ENCODE measurements at places on chromosomes 5 and 9.
A peak's percentile ranks its signal among the peaks of the same experiment; 100 is the strongest.

GRCh38 chr9:21802418-21803000 lies at the start of gene MTAP:
TSS of gene MTAP (plus strand) at chr9:21802636. CDS start at chr9:21802749, 113 bp downstream.
- peak; percentile 71 for DNase-seq

GRCh38 chr5:139689631-139690063 lies 41.5 kb downstream of the CXXC5 start:
- DNase-seq = no peak

GRCh38 chr9:85248514-85249312 lies 493.0 kb downstream of the AGTPBP1 start:
- DNase-seq = no peak

GRCh38 chr5:62640446-62640845 lies 61.8 kb downstream of the LRRC70 start:
- no peak for DNase-seq

DNA sequence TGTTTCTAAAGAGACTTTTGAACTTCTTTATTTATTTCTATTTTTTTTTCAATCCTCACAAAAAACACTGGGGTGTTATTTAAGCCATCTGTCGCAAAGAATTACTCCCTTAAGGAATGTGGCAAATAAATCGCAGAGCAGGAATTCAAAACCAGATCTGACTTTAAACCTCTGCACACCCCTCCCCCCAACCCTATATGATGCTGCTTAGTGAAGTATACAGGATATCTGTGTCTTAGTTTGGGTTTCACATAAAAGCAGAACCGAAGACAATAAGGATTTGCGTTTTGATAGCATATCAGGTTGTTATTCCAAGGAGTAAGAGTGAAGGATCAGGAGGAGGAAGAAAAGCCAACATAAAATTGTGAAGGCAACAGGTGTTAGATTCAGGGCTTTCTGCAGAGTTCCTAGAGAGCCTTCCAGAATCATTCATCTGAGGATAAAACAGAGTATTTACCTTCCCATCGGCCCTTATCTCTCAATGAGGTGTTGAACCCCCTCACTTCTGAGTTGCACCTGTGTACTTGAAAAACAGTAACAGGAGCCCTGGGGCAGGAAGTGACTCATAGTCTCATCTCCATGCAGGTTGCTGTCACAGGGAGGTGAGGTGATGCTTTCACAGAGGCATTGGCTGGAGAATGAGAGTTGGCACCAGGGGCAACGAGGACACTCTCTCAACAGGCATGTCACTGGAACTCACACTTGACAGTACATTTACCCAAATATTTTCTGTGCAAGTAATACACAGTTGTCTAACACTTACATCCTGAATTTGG lies 33.5 kb upstream of the DMRT3 start:
- no peak for DNase-seq

- no peak for DNase-seq
Observed at GRCh38 chr5:76489877-76490688, 87.0 kb downstream of the IQGAP2 start.

DNA sequence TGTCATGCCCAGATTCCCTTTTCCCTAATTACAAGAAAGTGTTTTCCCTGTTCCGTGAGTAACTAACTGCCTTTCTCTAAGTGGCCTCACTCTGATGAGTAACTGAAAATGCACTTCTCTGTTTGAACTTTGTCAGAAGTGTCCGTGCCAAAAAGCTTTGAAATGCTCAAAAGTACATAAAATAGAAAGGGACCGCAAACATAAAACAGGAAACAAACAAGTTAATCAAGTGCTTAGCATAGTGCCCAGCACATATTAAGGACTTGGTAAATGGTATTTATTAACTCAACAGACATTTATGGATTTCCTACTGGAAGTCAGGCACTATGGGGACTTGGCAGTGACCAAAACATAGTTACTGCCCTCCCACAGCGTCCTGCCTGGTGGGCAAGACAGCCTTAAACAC lies 22.3 kb downstream of the AQP3 start:
- no peak for DNase-seq

DNA sequence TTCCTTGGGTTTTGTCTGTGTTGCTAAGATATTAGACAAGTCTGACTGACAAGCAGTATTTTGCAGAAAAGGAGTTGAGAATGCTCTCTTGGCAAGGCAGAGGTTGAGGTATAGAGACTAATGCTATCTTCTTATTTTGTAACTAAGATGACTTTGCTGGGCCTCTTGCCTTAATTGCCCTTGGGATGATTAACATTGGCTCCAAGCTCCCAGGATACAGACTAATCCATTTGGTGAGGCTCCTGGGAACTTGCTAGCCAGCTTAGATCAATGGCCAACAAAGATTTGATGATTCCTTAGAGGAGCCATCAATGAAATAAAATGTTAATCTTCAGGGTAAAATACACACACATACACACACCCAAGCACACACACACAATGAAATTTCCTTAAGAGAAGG lies 28.7 kb upstream of the AP3B1 start:
- no peak for DNase-seq

DNA sequence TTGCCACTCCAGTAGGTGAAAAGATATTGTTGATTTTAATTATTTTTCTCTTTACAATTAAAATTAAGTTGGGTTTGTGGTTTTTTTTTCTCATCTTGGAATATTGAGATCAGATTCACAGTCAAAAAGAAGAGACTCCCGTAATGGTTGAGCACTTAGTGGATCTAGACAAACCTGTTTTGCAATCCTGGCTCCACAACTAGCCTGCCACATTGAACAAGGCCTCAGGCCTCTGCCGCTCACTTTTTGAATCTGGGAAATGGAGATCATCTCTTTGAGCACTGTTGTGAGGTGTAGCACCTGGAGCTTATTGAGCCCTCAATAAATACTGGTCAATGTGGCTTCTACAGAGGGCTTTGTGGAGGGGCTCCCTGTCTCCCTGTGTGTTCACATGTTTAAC lies 37.1 kb upstream of the RARS1 start:
- DNase-seq = no peak

GRCh38 chr5:45639040-45639439 lies 57.1 kb downstream of the HCN1 start:
- DNase-seq = no peak

- no peak for DNase-seq
Observed at GRCh38 chr5:110106750-110107149, 417.0 kb downstream of the MAN2A1 start.
